ENCODE measurements at places on chromosomes 11 and 22. TPM values are rescaled to one million over a fixed set of nuclear protein-coding genes. Genes with fewer than 3 reads are reported as not detected.
A peak's percentile ranks its signal among the peaks of the same experiment; 100 is the strongest.

GRCh38 chr22:39457556-39458443, 988 bp downstream of the MGAT3 start:
- DNase-seq: no peak

DNA sequence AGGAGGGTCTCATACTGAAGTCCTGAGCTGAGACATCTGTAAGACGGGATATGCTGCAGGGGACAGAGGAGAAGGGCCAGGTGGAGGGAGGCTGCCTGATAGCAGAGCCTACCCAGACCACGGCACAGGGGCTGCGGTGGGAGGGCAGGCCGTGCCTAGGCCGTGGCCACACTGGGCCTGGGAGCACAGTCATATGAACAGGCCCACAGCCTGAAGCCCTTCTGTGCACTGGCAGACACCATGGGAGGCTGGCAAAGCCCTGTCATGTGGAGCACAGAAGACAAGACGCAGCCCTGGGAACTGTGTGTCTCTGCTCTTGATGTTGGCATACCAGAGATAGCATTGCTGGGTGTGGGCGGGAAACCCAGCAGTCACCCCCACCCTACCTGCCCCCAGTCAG, 3.3 kb downstream of the SPATA19 start:
- peak; percentile 70 for DNase-seq

Gene PDHX
- 42.0 TPM for total RNA-seq

- no peak for DNase-seq
Observed at GRCh38 chr11:34379079-34379478, 21.3 kb upstream of the ABTB2 start.

DNA sequence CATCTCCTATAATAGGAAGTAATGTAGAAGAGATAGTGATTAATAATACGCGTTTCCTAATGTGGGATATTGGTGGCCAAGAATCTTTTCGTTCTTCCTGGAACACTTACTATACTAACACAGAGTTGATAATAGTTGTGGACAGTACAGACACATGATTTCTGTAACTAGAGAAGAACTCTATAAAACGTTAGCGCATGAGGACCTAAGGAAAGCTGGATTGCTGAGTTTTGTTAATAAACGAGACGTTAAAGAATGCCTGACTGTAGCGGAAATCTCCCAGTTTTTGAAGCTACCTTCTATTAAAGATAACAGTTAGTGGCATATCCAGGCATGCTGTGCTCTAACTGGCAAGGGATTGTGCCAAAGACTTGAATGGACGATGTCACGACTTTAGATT, 83.3 kb downstream of the GGT1 start:
- DNase-seq: no peak

DNA sequence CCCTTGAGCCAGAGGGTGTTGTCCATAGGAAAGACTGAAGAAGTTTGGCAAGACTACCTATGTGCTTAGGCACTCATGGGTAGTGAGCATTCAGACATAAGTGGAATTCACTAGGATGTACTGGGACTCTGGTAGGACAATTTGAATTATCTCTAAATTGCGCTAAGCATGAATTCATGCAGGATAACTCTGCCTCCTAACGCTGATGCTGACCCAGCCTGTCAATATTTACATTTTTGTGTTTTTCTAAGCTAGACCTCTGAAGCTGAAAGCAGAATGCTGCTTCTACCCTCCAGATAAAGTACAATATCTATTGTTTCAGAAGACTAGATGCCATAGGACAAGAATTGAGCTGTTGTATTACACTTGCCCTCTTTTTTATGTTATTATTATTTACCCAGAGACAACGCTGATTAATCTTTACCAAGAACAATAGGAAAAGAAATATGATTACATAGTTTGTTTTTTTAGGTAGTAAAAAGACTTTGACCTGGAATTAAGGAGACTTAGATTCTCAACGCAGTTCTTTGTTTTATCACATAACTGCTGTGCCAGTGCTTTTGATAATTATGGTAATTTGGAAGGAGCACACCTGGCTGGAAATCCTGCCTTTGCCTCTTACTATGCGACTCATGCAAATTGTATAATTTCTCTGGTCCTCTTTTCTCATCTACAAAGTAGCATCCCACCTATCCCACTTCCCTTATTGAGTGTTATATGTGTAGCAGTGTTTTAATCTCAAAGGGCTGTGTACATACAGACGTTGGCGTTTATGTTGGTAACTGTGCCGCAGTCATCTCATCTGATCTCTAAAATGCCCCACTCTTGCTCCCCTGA, 21.2 kb upstream of the GRAMD1B start:
- DNase-seq: no peak

DNA sequence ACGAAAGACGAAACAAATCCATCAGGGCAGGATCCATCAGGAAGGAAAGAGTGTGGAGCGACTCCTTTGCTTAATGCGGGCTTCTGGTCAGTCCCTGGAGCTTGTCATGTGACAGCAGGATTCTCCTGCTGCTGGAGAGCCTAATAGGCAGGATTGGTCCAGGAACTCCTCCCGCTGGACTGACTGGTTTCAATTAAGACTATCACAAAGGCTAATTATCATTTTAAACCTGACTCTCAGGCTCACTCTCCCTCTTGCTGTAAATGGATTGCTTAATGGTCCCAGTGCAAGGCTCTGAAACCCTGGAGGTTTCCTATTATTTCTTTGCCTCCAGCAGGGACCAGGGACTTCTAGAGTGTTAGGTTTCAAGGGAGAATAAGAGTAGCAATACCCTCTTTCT, 493.8 kb downstream of the NTM start:
- no peak for DNase-seq
